RWPE2 (cell line): ENCODE measurements at places on chromosomes 3 and 15.

DNA sequence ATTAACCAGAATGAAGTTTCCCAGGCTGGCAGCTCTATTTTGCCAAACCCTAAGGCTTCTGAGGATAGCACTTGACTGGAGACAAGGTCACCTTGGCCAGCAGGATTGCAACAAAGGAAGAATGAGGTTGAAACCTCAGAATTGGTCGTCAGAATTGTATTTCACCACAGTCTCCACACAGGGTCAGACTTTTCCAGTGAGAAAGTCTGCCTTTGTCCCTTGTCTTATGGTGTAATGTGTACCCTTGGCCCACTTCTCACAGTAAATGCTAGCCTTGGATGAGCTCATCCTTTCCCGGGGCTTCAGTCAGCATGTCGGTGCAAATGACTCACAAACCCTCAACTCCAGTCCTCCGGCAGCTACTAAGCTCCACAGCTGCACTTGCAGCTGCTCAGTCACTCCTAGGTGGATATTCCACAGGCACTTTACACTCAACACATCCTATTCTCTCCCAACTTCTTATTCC, 19.7 kb downstream of the SSR3 start:
- peaks cover 3% of the 10 kb centered on the region for H3K4me1 ChIP-seq
- no peaks in the 10 kb centered on the region for H3K27me3 ChIP-seq
- H3K27ac ChIP-seq = peak overlapping the region; percentile 30
- no peak overlapping the region for H3K4me3 ChIP-seq

DNA sequence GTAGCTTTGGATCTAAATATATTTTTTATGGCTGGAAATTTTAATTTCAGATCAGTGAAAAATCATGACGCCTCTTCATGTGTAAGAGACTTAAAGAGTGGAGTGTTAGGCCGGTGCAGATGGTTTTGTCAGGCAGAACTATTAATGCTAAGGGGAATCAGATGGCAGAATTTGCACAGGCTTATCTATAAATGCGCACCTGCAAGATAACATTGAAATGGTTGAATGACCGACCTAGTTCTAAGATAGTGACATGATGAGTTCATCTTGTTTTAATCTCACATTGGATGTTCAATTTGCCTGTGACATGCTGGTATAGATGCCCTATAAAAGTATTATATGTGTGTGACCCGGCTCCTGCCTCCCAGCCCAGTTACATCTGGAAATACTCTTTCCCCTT, 340.6 kb downstream of the FEZF2 start:
- no peak overlapping the region for H3K27ac ChIP-seq
- no peak for DNase-seq
- no peaks in the 10 kb centered on the region for H3K36me3 ChIP-seq
- H3K4me3 ChIP-seq = no peak overlapping the region
- no peaks in the 10 kb centered on the region for H3K27me3 ChIP-seq
- H3K4me1 ChIP-seq = no peaks in the 10 kb centered on the region

DNA sequence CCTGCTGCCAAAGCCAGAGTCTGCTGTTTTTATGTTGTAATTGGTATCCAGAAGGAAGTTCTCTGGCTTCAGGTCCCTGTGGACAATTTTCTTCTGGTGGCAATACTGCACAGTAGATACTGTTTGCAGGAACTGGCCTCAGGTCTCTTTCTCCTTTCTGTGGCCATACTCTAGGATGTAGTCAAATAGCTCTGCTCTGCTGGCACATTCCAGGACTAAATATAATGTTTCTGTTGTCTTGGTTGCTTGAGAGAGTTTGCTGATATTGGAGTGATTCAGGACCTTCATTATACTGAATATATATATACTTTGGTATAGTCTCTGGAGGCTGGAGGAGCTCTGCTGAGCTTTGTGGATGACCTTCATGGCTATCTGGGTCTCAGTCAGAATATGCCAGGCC, 23.1 kb downstream of the RAB7A start:
- no peak for DNase-seq
- H3K4me1 ChIP-seq = no peaks in the 10 kb centered on the region
- H3K4me3 ChIP-seq = no peak overlapping the region
- H3K36me3 ChIP-seq = peaks cover 27% of the 10 kb centered on the region

DNA sequence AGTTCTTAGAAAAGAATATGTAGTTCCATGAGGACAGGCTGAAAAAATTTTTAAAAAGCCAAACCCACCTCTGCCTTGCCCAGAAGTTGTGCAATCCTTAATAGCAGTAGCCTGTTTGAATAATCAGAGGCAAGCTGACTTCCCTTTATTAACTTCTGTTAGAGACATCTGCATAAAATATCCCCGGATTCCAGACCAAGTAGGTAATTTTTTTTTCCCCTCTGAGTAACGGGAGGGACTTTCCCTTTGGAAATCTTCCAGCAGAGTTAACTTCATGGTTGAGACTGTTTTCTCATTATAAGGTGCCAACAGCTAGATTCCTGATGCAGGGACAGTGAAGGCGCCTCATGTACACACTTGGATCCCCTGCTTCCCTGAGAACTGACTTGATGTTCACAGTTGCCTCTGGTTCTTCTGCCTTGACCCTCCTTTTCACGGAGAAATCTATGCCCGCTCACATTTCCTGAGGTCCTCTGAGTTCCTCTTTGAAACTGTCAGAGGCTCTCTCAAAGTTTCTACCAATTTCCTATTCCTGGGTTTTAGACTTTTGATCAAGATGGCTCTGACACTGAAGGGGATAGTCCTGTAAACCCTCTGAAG, 227.6 kb upstream of the BHLHE40 start:
- no peaks in the 10 kb centered on the region for H3K27me3 ChIP-seq
- peak overlapping the region; percentile 51 for H3K27ac ChIP-seq
- no peak for DNase-seq
- no peak overlapping the region for H3K4me3 ChIP-seq
- H3K36me3 ChIP-seq = no peaks in the 10 kb centered on the region

DNA sequence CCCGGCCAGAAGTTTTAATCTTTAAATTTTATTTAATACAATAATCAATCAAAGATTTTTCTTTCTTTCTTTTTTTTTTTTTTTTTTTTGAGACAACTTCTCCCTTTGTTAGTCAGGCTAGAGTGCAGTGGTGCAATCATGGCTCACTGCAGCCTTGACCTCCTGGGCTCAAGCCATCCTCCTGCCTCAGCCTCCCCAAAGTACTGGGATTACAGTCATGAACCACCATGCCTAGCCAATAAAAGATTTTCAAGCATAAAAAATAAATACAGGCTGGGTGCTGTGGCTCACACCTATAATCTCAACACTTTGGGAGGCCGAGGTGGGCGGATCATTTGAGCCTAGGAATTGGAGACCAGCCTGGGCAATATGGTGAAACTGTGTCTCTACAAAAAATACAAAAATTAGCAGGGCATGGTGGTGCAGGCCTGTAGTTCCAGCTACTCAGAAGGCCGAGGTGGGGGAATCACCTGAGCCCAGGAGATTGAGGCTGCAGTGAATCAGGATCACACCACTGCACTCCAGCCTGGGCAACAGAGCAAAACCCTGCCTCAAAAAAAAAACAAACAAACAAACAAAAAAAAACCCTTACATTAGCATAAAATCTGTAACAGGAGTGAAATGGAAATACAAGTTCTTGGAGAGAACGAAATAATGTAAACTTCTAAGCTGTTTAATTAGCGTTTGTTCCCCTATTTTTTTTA, 29.1 kb upstream of the SRP14 start:
- no peak overlapping the region for H3K27ac ChIP-seq
- H3K4me3 ChIP-seq = no peak overlapping the region
- no peaks in the 10 kb centered on the region for H3K27me3 ChIP-seq
- peaks cover 36% of the 10 kb centered on the region for H3K4me1 ChIP-seq
- no peak for DNase-seq

DNA sequence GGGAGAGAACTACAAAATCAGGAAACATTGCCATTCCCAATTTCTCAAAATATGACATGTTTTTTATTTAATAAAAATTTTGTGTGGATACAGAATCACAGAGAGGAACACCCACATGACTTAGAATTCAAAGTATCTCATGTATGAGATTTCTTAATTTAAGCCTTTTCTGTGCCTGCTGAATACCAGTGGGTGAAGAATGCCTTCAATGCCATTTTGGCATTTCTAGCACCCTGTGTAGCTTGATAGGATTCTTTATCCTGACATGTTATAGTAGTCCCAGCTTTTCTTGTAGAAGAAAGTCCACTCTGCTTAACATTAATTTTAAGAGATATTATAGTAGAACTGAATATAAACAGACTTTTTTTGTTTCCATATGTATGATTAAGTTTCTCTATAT, 3.1 kb upstream of the SLMAP start:
- H3K4me1 ChIP-seq = peaks cover 40% of the 10 kb centered on the region
- H3K4me3 ChIP-seq = no peak overlapping the region
- H3K36me3 ChIP-seq = peaks cover 14% of the 10 kb centered on the region
- H3K27ac ChIP-seq = peak overlapping the region; percentile 99

- peaks cover 2% of the 10 kb centered on the region for H3K27me3 ChIP-seq
- H3K4me1 ChIP-seq = no peaks in the 10 kb centered on the region
- H3K36me3 ChIP-seq = no peaks in the 10 kb centered on the region
These were observed 6.9 kb downstream of the RTP2 start for GRCh38 chr3:187695449-187695848.

DNA sequence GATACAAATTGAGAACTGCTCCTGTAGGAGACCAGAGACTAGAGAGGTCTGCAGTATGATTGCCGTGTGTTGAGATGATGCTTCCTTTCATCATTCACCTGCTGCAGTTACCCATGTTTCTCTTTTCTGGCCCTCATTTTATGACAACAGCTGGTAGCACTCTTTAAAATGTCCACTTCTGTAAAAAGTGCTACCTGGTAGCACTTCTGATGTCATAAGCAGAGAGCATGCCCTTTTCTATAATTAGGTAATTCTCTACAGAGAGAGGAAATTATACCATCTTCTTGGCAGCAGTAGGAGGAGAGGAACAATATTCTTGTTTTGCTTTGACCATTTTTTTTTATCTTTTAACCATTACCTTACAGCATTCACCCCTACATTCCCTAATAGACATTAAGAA, 123.8 kb downstream of the PPM1L start:
- H3K27me3 ChIP-seq = no peaks in the 10 kb centered on the region
- H3K36me3 ChIP-seq = no peaks in the 10 kb centered on the region
- no peak overlapping the region for H3K4me3 ChIP-seq
- H3K27ac ChIP-seq = no peak overlapping the region

- H3K4me1 ChIP-seq = peaks cover 10% of the 10 kb centered on the region
- no peaks in the 10 kb centered on the region for H3K27me3 ChIP-seq
- DNase-seq = no peak
- H3K36me3 ChIP-seq = no peaks in the 10 kb centered on the region
These were observed 266.6 kb upstream of the SLITRK3 start for GRCh38 chr3:165462636-165463334.

GRCh38 chr15:52085299-52085698, 27.3 kb downstream of the BCL2L10 start:
- H3K27me3 ChIP-seq = no peaks in the 10 kb centered on the region
- peak overlapping the region; percentile 8 for H3K27ac ChIP-seq
- H3K4me1 ChIP-seq = peaks cover 11% of the 10 kb centered on the region
- no peak for DNase-seq
- H3K4me3 ChIP-seq = no peak overlapping the region

GRCh38 chr3:77370413-77370812, 330.5 kb downstream of the ROBO2 start:
- H3K4me3 ChIP-seq = no peak overlapping the region
- no peak overlapping the region for H3K27ac ChIP-seq
- no peaks in the 10 kb centered on the region for H3K36me3 ChIP-seq

- H3K36me3 ChIP-seq = peaks cover 15% of the 10 kb centered on the region
- H3K4me3 ChIP-seq = no peak overlapping the region
- H3K27ac ChIP-seq = no peak overlapping the region
- peaks cover 7% of the 10 kb centered on the region for H3K4me1 ChIP-seq
- H3K27me3 ChIP-seq = no peaks in the 10 kb centered on the region
These were observed 25.7 kb downstream of the ZDHHC3 start for GRCh38 chr3:44950275-44950734.

DNA sequence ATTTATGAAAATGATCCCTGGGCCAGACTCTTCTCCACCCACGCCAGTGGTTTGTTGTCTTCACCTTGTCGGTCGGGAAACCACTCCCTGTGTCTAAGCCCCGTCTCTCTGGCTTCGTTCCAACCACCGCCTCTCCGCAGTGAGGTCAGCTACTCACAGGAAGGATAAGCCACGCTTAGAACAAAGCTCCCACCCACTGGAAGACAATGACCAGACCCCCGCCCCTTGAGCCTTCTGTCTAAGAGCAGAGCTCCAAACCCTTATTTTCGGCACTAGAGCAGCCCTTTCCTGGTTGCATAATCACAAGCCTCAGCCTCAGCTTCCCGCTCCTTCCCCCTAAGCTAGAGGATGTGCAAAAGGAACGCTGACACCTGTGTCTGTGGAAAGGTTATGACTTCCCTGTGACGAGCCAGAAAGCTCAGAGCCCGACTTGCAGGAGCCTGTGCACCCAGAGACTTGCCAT, 114.9 kb upstream of the MEF2A start:
- no peaks in the 10 kb centered on the region for H3K27me3 ChIP-seq
- H3K4me1 ChIP-seq = peaks cover 24% of the 10 kb centered on the region
- H3K4me3 ChIP-seq = no peak overlapping the region
- H3K36me3 ChIP-seq = no peaks in the 10 kb centered on the region
- DNase-seq = peak; percentile 80

DNA sequence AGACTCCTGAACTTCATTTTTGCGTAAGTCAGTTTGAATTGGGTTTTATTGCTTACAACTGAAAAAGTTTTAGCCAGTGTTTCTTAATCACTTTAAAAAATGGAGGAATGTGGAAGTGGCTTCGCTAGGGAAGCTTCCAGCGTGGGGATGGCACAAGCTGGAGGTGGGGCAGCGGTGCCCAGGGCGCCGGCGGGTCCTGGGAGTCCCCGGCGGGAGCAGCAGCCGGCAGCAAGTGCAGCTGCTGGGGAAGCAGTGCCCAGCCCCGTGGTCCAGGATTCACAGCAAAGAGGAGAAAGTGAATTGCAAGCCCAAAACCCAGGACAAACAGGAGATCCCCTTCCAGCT, 301.8 kb upstream of the PROK2 start:
- H3K27ac ChIP-seq = no peak overlapping the region
- no peaks in the 10 kb centered on the region for H3K27me3 ChIP-seq
- H3K36me3 ChIP-seq = no peaks in the 10 kb centered on the region
- DNase-seq = no peak

DNA sequence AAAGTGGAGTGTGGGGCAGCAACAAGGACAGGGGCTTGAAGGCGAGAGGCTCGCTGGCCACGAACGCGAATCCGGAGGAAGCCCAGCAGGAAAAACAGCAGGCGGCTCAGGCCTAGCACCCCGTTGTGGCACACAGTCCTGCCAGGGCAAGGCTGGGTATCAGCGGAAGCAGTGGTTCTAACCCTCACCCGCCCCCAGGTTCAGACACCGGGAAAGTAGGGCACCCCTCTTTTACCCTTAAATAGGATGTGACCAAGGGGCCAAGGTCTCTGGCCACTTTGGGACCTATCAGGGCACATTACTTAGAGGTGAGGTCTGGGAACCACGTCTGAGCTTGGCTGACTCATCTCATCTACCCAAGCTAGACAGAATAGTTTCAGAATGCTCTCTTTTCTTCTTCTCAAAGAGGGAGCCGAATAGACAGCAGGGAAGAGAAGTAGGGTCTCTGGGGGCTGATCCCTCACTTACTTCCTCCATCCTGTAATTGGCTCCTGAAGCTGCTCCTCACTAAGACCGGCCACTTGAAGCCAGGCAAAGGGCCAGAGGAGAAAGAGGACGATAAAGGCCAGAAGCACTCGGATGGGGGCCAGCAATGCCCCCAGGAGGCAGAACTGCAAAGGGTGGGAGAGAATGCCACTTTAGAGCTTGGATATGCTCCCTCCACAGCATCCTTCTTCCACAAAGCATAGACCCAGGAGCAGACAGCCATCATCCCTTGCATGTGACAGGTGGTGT, 1.7 kb downstream of the LPCAT4 start:
- H3K36me3 ChIP-seq = peaks cover 38% of the 10 kb centered on the region
- H3K4me3 ChIP-seq = no peak overlapping the region
- peak; percentile 67 for DNase-seq
- H3K4me1 ChIP-seq = peaks cover 5% of the 10 kb centered on the region

GRCh38 chr15:98760112-98760826, 111.9 kb downstream of the IGF1R start:
- no peaks in the 10 kb centered on the region for H3K36me3 ChIP-seq
- peaks cover 43% of the 10 kb centered on the region for H3K4me1 ChIP-seq
- H3K27ac ChIP-seq = peak overlapping the region; percentile 48
- H3K27me3 ChIP-seq = no peaks in the 10 kb centered on the region
